SK-N-MC (cell line): ENCODE measurements at places on chromosomes 11 and 22.

DNA sequence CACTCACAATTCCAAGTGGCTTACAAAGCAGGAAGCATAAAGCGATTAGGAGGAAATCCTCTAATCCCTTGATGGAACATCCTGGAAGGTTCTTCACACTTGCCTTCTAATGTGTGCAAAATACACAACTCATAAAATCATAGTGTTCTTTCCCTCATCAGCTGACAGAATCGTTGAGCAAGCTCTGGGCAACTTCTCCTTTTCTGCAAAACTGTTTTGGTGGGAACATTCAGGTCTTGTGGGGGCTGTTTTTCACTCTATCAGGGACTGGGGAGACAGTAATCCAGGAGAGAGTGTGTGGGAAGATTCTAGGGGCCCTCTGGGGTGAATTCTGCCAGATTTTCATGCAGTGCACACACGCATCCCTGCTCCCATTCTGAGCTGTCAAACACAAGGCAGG, 53.2 kb downstream of the IRAG1 start:
- no peak for DNase-seq

DNA sequence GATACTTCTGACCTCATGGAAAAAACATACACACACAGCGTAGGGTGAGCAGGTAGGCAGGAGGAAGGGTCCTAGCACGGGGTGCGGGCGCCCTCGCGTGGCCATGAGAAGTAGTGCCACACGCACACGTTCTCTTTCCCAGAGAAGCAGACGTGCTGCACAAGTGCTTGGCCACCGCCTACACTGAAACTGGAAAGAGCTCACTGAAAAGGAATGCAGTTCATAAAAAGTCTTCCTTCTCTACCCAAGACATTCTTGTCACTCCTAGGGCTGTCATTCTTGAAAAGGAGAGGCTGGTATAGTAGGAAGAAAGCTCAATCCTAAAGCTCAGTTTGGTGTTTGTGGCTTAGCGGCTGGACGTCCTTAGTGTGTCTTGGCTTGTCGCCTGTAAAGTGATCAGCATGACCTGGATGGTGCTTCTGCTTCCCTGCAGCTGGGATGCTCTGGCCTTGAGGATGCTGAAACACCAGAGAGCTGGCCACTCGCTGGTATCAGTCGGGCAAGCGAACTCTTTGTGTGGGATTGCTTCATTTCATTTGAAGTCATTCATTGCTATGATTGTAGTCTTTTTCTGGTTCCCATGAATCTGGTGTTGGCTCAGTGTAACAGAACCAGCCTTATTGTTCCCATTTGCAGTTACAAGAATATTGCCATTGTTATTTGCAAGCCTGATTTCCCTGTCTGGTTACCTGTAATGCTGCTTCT, 303.8 kb downstream of the NTM start:
- DNase-seq = no peak

DNA sequence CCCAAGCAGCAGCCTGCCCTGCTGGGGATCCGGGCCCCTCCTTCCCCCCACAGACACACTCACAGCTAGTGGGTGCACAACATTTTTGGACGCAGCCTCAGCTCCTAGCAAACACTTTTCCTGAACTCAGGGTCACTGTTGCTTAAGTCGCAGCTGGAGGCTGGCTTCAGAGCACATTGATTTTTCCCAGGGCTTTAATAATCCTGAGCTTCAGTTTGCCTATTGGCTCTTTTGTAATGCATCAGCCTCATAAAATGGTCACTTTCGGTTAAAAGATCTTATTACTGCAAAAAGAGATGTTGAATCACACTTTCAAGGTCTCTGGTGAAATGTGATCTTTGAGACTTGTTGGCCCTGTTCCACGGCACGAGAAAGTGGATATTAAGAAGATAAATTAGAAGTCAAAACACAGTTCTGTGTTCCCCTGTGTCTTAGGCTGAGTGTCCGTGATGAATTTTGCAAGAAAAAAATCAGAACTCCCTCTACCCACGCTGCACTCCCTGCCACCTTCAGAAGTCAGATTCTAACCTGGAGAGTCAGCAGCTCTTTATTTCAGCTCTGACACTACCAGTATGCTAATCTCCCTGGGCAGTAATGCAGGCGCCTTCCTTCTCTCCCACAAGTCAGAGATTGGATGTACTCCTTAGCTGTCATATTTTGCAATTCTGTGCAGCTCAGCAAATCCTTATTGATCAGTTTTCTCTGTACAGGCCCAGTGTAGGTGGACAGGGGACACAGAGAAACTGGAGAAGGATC, 158.2 kb upstream of the E2F8 start:
- no peak for DNase-seq

DNA sequence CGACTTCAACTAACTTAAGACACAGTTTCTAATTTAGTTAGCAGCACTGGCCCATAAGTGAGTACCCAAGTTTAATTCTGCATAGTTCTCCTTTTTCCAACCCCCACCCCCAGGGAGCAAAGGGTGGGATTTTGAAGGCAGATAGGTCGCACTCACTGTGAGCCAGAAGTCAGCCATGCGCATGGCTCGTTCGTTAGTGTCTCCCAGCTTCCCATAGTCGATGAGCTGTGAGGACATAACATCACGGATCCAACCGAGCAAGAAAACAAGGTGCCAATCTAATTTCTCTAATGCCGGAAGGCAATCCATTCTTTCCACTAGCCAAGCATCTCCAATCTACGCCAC, 577 bp downstream of the MRPL17 start:
- DNase-seq = no peak

DNA sequence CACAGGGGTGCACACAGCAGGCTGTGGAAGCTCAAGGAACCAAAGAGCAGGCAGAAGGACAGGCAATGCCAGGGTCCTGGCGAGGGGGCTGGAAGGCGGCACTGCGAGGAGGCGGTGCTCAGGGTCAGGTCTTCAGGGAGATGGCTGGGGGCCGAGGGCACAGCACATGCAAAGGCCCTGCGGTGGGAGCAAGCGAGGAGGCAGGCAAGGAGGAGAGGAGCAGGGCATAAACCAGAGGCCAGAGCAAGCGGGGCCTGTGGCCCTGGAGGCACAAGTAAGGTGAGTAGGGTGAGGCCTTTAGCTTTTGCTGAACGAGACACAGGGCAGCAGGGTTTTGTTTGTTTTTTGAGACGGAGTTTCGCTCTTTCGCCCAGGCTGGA, 126.9 kb downstream of the ARHGAP8 start:
- no peak for DNase-seq

- DNase-seq = no peak
Measured at GRCh38 chr11:114438303-114438702, 964 bp upstream of the REXO2 start.

DNA sequence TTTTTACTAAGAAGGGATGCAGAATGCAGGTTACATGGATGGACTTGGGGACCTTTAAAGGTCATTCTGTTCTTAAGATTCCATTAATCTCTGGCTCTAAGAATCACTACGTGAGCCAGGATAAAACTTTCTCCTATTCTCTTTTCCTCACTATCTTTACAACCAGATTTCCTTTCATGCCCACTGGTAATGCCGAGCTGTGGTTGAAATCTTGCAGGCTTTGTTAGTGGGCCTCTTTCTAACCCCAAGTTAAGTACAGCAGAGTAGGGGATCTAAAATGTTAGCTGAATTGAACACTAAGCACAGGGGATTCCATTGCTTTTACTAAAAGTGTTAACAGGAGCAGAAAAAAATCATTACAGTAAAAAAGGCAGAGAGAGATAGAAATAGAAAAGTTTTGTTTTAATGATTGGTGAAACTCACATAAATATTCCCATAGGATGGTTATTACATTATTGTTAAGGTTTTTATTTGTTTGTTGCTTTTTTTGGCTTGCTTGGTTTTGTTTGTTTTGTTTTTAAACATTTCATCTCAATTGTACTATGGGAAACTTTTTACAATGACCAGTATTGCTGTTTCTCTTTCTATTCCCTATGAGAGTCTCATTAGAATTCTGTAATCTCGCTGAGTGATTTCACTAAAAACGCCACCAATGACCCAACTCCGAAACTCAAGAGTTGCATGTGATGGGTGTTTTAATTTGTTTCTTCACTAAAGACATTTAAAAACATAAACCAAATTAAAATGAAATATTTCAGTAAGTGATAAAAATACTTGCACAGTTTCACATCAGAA, 54.1 kb upstream of the HTATIP2 start:
- no peak for DNase-seq

DNA sequence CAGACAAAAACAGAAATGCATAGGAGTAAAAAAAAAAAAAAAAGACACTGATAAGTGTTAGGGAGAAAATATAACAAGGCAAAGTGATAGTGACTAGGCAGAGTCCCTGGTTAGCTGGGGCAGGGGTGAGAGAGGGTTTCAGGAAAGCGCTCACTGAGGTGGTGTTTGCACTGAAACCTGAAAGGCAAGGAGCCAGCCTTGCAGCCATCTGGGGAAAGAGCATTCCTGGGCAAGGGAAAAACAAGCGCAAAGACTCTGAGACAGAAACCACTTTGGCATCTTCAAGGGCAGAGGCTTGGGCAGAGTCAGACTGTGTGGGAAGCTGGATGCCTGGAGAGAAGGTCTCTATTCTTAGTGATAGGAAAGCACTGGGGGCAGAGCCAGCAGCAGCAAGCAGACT, 14.5 kb downstream of the CLMP start:
- DNase-seq = no peak
